ENCODE measurements at places on chromosomes 7 and 10.

DNA sequence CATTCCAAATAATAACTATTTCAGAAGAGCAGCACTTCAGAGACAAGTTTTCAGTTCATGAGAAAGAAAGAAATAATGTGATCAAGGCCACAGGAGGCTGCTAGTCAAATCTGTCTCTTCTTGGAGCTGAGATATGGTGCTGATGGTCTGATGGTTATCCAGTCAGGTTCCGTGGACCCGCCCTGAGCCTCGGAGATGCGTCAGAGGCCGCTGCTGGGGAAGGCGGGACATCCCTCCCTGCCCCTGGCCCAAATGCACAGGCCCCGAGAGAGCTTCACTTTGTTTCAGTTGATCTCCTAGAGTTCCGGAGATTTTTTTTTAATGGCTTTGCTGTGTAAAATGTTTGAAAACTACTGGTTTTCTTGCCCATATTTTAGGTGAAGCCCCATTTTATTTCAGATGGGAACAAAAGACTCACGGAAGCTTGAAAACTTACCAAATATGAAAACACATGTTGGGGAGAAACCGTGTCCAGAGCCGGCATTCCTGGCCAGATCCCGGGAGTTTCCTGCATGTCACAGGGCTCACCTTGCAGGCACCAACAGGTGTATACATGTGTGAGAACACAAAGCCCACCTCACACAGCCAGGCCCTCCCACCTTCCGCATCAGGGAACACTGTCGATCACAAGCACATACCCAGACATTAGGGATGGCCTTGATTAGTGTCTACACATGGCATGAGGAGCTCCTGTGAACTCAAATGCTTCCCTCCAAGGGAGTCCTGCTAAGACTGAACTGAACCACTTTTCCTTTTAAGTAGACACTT is 499.0 kb downstream of the TCERG1L start:
- DNase-seq, result no peak

DNA sequence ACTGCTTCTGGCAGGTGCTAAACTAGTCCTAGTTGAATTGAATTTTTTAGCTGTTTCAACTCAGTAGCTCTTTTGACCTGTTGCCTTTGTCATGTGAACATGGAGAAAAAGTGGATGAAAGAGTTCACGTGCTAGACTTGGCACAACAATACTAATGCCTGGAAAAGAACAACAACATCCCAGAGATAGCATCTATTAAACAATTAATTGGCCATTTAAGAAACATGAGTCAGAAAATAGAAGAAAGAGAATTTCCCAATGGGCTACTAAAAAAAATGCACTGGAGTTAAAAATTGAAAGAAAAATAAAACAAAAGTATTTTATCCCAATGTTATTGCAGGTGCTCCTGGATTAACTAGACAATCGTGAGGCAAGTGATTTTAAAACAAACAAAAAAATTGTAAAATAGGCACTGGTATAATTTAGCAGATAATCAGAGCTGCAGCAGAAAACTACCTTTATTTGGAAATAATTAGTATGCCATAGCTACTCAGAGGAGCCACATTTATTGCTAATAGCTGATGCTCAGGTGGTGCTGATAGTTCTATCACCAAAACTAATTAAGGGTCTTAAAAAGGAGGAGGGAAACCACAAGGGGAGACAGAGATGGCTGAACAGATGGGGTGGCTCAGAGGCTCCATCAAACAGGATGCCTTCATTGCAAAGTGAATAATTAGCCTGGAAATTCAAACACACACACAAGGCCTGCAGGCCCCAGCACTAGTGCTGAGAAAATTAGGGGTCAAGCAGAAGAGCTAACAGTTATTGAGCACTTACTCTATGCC is 17.6 kb downstream of the CCDC71L start:
- no peak for DNase-seq

DNA sequence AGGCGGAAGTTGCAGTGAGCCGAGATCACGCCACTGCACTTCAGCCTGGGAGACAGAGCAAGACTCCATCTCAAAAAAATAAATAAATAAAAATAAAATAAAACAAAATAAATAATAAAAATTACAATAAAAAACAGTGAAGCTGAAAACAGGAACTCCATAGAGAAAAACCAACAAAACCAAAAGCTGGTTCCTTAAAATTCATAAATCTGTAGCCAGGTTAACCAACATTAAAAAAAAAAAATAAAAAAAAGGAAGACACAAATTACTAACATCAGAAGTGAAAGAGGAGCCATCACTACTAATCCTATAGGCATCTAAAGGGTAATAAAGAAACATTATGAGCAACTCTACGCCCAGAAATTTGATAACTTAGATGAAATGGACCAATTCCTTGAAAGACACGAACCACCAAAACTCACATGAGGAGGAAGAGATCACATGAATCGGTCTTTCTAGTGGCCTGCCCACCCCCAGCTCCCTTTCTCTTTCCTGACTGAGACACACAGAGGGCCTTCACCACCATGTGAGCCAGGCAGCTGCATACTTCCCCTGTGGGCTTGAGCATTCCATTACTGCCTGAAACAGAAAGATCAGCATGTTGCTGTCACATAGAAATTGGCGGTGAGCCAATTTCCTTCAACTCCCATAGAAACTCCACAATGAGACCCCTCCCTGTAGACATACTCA is 208.7 kb downstream of the MAD1L1 start:
- DNase-seq, result peak; percentile 7

DNA sequence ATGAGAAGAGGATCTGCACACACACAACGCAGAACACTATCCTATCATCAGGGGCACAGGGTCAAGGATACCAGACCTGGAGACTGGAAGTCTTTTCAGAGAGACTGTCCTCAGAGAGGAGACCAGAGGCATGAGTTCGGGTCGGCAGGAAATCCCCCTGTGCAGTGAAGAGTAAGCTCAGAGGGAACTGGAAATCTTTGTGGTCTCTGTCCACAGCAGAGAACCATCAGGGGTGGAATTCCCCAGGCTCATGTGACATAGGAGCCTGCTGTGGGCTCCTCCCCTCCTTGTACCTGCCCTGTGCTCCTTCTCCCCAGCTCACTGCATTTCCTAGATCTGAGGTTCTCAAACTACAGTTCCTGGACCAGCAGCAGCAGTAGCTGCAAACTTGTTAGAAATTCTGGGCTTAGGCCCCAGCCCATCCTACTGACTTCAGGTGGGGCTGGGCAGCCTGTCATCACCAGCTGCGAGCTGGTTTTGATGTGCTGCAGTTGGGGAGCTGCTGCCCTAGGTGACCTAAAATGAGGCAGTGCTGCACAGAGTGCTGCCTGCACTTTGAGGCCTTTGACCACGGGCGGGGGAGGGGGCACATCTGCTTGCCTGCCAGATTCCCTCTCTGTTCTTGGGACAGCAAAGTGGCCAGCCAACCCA is 2.4 kb downstream of the ZMIZ2 start:
- peak; percentile 50 for DNase-seq

- no peak for DNase-seq
Observed at GRCh38 chr7:86643561-86644281, at the start of gene GRM3. Gene GRM3 (plus strand): TSS chr7:86643909. CDS start chr7:86765146, 121,237 bp downstream.

DNA sequence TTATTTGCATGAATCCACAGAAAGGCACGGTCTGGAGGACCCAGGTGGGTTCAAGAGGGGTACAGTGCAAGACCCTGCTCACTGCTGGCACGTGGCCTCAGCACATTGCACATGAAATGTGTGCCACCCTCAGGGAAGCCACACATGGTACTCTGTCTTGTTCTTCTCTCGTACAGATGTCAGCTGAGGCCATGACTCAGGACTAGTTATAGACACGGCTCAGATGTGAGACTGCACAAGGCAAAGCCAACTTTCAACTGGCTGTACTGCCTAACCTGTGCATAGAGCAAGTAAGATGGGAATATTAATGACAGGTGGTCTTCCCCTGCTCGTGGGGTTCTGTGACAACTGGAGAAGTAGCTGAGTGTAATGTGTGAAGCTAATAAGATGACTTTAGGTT is 249.4 kb upstream of the CTBP2 start:
- DNase-seq, result no peak

GRCh38 chr10:31836569-31837406 is 91.8 kb downstream of the ARHGAP12 start:
- no peak for DNase-seq

- peak; percentile 54 for DNase-seq
Observed at GRCh38 chr10:3784510-3785250, at the start of gene KLF6. Gene KLF6 (minus strand): TSS chr10:3785209. CDS start chr10:3785014, 195 bp downstream.

DNA sequence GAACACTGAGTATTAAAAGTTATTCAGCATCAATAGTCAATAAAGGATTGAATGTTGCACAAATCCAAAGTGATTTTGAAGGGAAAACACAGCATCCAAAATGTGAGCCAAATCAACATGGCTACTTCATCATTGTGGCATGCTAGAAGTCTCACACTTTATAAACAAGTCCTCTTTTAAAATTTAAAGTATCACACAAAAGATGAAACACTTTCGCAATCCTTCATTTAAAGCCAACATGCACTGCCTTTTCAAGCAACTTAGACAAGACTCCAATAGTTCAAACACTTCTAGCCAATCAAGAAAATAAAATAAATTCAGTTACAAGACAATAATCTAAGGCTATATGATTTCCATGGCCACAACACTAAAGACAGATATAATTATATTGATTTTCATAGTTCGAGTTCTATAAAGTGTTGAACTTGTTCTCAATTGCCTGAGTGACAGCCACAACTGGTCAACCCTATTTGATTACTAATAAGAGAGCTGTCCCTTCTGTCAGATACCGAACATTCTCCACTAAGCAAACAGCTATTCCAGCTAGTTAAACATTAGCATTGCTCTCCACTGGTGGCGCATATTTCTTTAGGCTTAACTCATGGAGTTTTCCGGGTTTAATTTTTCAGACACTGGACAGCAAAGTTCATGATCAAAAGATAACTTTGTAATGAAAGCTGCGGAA is 8.3 kb downstream of the EBF3 start:
- no peak for DNase-seq

Data from activated CD8-positive, alpha-beta memory T cell treated with anti-CD3 and anti-CD28 coated beads, Interleukin-2, amount 50 U/mL, for 4 hours (primary cell).